Type B pancreatic cell (in vitro differentiated cells): ENCODE measurements at places on chromosomes 16 and 17. TPM values are rescaled to one million over a fixed set of nuclear protein-coding genes. Genes with fewer than 3 reads are reported as not detected.

OTOP3 gene
- 0.80 and 1.3 TPM in 2 replicates for total RNA-seq

ADGRG3 gene
- total RNA-seq, result not detected in 2 replicates

KRTAP4-4 gene
- not detected in 2 replicates for total RNA-seq

RGS9 gene
- total RNA-seq, result 5.1 and 5.5 TPM in 2 replicates

MT1A gene
- total RNA-seq, result not detected in 2 replicates

HCRT gene
- not detected in 2 replicates for total RNA-seq

DNA sequence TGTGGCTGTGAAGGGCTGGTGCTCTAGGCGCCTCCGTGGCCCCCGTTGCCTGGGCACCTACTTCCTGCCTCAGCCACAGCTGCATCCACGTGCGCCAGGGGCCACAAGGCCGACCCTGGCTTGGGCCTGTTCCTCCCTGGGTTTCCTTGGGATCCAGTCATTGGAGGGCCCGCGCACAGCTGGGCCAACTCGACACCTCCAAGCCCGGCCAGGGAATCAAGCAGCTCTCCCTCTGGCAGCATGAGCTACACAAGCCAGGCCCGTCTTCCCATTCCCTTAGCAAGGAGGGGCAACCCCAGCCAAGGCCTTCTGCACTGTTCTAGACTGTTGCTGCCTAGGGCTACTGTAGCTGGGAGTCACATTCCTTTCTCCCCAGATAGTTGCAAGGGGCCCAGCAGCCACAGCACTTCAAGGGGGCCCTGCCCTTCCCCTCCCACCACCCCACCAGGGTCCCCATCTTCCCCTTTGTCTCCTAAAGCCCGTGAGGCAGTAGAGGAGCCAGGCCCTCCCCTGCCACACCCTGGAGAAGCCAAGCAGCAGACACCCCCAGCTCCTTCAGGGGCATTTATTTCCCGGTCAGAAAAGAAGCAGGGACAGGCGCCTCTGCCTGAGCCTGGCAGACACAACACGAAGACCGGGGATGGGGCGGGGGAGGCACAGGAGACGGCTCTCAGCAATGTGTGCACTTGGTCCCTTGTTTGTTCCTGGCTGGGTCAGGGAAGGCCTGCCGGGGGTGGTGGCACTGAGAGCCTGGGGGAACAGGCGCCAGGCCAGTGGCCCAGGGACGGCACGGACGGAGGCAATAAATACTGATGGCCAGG lies 3.8 kb downstream of the ARHGDIA start:
- no peak for DNase-seq

DNA sequence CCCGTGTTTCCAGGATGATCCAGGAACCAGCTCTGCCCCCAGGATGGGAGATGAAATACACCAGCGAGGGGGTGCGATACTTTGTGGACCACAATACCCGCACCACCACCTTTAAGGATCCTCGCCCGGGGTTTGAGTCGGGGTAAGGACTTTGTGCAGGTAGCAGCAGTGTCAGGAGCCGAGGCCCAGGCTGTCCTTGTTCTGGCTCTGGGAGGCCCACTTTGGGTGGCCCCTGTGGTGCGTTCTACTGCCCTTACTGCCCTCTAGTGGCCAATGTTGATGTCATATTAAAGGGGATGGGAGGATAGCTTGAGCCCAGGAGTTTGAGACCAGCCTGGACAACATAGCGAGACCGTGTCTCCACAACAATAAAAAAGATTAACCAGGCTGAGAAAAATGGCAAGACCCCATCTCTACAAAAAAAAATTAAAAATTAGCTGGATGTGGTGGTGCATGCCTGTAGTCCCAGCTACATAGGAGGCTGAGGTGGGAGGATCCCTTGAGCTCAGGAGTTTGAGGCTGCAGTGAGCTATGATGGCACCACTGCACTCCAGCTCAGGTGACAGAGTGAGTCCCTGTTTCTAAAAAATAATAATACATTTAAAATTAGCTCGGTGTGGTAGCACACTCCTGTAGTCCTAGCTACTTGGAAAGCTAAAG lies 20.9 kb upstream of the CLEC18A start:
- DNase-seq, result no peak

- DNase-seq, result no peak
Measured at GRCh38 chr17:49132699-49133364, at the start of gene B4GALNT2. Gene B4GALNT2, plus strand, starts transcription at chr17:49132769. Its CDS starts 24 bp downstream, at chr17:49132793.

DNA sequence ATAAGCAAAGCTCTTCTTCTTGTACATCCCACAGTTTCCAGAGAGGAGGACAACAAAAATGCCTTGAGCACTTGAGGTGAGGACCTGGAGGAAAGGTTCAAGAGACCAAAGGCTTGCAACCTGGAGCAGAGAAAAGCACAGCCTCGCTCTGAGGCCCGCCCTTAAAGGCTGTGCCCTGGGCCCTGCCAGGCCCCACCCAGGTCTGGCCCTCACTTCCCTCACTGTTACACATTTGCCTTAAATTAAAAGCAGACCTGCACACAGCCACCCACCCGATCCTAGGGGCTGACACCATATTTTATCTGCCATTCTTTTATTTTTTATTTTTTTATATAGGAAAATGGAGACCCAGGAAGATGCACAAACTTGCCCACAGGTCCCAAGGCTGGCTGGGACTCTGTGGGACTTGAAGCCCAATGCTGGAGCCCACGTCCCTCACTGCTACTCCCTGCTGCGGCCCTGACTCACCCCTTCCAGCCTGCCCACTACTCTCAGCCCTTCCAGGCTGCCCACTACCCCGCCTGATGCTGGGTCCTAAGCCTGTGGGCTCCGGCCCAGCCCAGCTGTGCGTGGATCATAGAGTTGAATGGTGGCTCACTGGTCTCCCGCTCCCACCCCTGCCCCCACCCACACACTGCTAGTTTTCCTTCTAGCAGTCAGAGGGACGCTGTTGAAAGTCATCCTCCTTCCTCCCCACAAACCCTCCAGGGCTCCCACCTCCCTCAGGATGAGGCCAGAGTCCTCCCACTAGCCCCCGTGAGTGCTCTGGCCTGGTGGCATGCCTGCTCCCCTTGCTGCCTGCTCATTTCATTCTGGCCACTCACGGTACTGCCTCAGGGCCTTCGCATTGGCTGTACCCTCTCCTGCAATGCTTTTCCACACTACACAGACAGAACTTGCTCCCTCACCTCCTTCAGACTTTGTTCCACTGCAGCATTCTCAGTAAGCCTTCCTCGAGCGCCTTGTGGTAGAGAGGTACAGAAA lies 77.6 kb upstream of the MED9 start:
- DNase-seq, result no peak

- no peak for DNase-seq
Measured at GRCh38 chr16:31421587-31421986, 6.6 kb downstream of the COX6A2 start.

DNA sequence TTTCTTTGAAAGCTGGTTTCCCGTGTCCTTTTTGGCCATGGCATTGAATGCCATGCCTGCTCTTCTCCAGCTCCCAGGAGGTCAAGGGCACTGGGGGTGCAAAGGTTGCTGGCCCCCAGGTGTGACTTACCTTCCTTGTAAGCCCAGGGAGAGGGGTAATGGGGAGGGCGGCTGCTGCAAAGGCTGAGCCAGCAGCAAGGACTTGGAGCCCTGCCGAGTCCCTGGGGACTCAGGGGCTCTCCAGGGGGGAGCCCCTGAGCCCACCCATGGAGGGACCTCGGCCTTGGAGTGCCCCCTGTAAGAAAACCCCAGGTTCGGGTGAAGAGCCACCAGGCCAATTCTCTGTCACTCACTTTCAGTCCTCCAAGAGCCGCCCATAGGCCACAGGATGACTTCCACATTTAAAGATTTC lies 5.9 kb upstream of the CCL22 start:
- no peak for DNase-seq

DNA sequence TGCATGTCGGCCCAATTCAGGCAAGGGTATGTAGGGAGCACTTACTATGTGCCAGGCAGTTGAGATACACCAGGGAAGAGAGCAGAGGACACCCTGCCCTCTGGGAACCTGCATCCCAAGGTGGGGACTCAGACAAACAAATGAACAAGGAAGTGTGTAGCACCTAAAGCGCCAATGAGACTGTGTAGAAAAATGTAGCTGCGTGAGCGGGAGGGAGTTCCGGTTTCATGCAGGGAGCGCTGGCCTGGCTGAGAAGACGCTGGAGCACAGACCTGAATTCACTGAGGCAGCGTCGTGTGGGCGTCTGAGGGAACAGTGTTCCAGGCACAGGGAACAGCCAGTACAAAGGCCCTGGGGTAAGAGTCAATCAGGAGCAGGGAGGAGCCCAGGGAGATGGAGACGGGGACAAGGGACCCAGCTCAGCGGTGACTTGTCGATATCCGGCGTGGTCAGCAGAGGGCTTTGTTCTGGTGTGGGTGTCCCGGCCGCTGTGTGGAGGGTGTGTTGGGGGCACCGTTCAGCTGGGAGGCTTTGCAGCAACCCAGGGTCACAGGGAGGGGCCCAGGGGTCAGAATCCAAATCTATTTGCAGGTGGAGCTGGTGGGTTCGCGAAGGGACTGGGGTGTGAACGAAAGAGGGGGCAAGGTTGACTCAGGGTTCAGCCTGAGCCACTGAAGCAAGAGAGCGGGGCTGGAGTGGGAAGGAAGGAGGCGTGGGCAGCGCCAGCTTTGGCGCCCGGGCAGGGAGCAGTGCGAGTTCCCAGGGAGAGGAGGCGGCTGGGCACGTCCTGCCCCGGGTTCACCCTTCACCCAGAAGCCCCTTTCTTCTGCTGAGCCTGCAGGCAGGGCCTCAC lies 17.8 kb upstream of the OSGIN1 start:
- no peak for DNase-seq

GRCh38 chr16:85650135-85650843 lies 37.2 kb downstream of the GSE1 start:
- DNase-seq, result no peak

GRCh38 chr17:50439008-50439407 lies 13.0 kb downstream of the ACSF2 start:
- DNase-seq, result no peak

GRCh38 chr17:80109713-80110446 lies 8.5 kb downstream of the GAA start:
- no peak for DNase-seq

GRCh38 chr16:82630219-82630618 lies 3.5 kb downstream of the CDH13 start:
- DNase-seq, result no peak

DNA sequence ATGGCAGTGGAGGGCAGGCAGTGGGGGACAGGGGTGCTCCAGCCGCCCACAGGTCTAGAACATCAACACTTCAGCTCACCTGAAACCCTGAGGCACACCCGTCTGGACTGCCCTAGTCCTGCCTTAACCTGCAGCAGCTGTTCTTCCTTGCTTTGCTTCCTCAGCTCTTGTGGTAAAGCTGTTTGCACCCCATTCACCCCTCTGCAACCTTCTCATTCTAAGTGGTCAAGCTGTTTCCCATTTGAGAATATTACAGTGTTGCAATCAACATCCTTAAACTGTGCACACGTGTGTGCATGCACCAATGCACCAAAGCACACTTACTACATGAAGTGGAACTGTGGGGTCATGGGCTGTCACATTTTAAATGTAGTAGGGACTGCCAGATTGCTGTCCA lies 32.4 kb downstream of the SCNN1B start:
- no peak for DNase-seq

GRCh38 chr17:31398381-31399311 lies 7.2 kb downstream of the RAB11FIP4 start:
- peak; percentile 48 for DNase-seq
